CD4-positive, alpha-beta T cell treated with Interleukin-15 for 4 hours (primary cell): ENCODE measurements at places on chromosomes 4 and X.

- DNase-seq = peak; percentile 26
Observed at GRCh38 chr4:108527723-108528122, 92.7 kb upstream of the RPL34 start.

- DNase-seq = no peak
Observed at GRCh38 chr4:77104791-77105540, 29.2 kb upstream of the CCNI start.

DNA sequence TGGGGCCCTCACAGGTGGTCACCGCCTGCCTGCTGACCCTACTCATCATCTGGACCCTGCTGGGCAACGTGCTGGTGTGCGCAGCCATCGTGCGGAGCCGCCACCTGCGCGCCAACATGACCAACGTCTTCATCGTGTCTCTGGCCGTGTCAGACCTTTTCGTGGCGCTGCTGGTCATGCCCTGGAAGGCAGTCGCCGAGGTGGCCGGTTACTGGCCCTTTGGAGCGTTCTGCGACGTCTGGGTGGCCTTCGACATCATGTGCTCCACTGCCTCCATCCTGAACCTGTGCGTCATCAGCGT lies 652 bp downstream of the DRD5 start:
- DNase-seq = no peak

GRCh38 chrX:24283127-24283794 lies 30.6 kb downstream of the SUPT20HL2 start:
- DNase-seq = no peak

DNA sequence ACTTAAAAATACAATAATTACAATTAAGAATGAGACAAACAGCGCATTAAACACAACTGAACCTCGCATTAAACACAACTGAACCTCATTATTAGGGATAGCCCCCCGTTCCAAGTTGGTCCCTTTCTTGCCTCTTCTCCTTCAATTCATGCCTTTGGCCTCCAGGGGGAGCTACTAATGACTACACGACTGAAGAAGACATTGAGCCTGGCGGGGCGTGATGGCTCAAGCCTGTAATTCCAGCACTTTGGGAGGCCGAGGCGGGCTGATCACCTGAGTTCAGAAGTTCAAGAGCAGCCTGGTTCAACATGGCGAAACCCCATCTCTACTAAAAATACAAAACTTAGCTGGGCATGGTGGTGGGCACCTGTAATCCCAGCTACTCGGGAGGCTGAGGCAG lies 56.4 kb upstream of the NWD2 start:
- no peak for DNase-seq

- no peak for DNase-seq
Observed at GRCh38 chrX:69021141-69021960, 143.9 kb downstream of the PJA1 start.

GRCh38 chrX:55340896-55341433 lies 76.2 kb upstream of the PAGE3 start:
- no peak for DNase-seq

DNA sequence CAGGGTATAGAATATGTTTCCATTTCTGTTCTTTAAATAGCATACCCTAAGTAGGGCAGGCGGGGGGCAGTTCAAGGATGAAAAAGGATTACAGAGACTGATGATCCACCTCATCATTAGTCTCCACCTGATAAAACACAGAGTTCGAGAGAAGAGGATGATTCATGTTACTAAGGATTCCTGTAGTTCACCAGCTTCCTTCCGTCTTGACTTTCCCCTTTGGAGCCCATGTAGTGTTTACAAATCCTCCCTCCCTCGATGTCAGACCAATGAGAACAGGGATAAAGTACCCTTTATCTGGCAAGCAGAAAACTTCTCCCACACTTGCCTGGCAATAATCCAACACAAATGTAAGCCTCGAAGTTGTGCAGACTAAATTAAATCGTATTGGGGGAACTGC lies 526.3 kb upstream of the FAM241A start:
- DNase-seq = no peak

DNA sequence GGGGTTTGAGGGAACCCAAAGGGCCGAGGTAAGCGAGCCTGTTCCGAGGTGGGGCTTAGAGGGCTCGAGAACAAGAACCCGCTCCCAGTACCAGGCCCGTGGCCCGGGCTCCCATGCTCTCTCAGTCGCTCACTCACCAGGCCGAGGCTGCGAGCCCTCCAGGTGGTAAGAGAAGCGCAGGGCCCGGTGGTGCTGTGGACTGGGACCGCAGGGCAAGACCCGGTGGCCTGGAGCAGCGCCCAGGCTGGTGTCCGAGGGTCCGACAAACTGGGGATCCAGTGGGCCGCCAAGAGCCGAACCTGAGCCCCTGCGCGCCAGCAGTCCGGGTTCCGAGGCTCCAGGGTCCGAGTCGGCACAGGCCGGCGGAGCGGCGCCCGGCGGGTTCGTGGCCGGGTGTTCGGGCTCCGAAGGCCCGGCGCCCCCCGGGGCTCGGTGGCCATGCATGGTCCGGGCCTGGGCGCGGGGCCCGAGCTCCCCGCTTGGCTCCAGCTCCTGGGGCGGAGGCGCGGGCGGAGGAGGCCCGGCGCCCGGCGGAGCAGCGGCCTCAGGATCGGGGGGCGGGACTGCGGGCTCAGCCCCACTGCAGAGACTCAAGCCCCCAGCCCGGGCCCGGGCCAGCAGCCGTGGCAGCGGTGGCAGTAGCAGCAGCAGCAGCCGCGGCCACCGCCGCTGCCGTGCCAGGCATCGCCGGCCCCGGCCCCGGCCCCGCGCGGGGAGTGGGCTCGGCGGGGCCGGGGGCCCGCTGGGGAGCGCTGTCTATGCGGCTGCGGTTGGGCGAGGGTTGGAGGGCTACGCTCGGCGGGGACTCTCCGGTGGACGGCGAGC lies 833 bp downstream of the FGD1 start:
- DNase-seq = no peak

DNA sequence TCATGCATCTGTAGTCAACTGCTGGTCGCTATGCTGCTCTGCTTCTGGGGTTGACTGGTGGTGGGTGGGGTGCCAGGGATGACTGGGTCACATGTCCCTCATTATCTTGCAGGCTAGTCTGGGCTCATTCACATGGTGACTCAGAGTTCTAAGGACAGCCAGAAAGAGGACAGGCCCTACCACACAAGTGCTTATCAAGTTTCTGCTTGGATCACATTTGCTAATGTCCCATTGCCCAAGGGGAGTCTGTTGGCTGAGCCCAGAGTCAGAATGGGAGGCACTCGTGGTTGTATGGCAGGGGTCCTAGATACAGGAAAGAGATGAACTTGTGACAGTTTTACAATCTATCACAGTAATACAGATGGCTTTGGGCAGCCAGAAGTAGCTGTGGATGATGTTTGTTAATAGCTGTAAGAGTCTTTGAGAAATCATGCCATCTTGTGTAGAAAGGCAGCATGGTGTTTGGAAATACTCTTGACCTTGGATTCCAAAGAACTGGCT lies 221.3 kb downstream of the GPAT3 start:
- no peak for DNase-seq
